SK-N-MC (cell line): ENCODE measurements at places on chromosomes 2 and 18.
A peak's percentile ranks its signal among the peaks of the same experiment; 100 is the strongest.

DNA sequence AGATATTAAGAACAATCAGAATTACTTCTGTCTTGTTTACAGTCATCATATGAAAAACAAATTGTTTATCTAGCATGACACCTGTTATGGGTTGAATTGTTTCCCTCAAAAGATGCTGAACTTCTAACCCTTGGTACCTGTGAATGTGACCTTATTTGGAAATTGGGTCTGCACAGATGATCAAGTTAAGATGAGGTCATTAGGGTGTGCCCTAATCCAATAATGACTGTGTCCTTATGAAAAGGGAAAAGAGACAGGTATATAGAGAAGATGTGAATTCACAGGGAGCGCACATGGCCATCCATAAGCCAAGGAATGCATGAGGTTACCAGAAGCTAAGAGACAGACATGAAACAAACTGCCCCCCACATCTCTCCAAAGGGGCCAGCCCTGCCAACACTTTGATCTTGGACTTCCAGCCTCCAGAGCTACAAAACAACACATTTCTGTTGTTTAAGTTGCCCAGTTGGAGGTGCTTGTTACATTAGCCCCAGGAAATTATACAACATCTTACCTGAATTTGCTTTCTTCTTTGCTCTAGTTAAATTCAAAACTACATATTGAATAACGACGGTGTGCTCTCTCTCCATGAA is 2.3 kb upstream of the HPCAL1 start:
- no peak for DNase-seq

GRCh38 chr2:38668092-38668491 is 2.2 kb downstream of the GALM start:
- DNase-seq = no peak

DNA sequence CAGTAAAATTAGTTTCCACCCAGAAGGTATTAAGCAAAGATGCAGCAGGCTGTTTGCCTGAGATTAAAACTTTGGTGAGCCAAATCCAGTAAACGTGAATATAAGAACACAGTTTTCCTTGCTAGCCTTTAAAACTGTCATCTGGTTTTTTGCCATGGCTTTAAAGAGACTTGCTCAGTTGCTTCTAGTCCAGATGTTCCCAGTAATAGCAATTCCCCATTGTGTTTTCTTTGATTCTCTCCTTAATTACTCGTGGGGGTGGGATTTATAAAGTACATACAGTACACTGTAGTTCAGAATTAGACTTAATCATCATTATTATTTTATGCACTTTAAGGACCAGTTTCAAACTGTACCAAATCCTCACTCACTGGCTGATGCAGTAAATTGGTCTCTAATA is 303.5 kb upstream of the ZNF804A start:
- no peak for DNase-seq

DNA sequence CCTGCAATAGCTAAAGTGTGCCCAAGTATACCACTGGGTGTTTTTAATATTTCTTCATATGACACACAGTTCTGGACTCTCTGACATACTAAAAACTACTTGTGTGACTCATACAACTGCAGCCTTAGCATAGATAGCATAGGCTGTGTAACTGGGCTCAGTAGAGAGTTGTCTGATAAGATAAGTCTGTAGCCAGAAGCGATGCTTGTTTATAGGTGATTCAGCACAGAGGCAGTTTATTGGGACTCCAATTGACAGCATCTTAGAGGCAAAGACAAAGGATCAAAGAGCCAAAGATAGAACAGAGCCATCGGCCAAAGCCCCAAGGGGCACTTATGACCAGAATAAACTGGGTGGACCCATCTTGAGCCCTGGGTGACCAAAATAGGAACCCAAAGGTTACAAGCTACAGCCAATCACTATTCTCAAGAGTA is 42.3 kb downstream of the AAK1 start:
- DNase-seq = no peak

DNA sequence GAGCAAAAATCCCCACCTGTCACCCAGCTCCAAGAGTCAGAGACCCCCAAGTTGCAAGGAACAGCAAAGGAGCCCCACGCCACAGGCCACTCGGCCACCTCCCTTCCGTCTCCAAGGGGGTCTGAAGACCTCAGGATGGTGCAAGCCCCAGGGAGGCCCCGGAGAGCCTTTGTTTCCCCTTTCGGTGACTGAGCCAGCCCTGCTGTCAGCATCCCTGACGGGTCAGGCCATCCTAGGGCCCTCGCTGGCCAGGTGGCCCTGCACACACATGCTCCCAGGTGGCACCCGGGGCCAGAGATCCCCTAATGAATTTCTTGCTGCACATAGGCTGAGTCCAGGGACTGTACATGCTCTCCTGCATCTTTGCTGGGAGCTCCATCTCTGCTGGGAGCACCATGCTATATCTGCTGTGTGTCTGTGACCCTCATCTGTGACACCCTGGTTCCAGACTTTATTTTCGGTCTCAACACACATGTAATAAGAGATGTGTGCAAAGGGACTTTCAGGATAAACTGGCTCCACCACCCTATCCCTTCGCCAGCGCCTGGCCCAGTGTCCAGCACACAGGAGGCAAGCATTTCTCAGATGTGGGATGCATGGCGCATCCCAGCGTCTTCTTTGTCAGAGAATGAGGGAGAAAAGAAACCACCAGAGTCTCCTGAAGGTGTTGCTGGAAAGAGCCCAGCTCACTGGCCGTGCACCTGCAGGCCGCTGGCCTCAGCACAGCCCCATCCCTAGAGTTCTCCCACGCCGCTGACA is 27.4 kb downstream of the ADI1 start:
- DNase-seq = no peak

DNA sequence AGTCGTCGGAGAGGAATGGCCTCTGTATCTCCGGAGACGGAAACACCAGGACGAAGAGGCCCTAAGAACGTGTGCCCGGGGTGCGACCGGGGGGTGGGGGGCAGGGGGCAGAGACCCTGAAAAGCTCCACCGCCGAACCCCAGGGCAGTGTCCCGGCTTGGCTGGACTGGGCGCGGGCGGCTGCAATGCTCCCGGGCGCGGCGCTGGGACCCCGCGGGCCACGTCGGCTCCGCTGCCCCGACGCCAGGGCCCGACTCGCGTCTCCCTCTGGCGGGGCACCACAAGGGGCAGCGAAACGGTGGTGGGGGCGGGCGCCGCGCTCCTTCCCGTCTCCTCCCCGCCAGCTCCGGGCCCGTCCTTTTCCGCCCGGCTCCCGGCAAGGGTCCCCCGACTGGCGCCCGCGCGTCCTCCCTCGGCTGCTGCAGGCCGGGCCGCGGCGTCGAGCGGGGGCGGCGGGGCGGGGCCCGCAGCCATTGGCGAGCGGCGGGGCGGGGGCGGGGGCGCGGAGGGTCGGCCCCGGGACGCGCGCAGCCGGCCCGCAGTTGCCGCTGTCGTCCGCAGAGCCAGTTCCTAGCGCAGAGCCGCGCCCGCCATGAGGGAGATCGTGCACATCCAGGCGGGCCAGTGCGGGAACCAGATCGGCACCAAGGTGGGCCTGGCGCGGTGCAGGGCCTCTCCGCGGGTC is at the start of gene TUBB6:
TSS of gene TUBB6 (plus strand) at position 541 of the 685 bp plus-strand sequence. CDS start at position 593, 52 bp downstream.
- DNase-seq = no peak

DNA sequence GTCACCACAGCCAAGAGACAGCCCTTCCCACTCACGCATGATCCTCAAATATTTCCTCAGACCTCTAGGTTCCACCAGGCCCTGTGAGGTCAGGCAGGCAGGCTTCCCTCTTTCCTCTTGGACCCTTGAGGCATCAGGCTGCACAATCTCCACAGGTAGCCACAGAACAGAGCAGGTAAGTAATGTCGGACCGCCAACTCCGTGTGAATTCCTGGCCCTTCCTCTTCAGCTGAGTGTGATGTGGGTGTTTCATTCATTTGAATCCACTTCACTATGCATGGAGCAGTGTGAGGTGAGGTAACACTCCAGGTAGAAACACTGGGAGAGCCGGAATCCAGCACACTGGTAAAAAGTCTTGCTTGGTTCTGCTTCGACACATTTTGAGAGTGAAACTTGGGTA is 44.0 kb downstream of the MRPL35 start:
- no peak for DNase-seq

GRCh38 chr2:8365331-8365910 is 316.4 kb upstream of the ID2 start:
- no peak for DNase-seq

- DNase-seq = no peak
Observed at GRCh38 chr18:52340406-52341102, 557 bp downstream of the DCC start.

DNA sequence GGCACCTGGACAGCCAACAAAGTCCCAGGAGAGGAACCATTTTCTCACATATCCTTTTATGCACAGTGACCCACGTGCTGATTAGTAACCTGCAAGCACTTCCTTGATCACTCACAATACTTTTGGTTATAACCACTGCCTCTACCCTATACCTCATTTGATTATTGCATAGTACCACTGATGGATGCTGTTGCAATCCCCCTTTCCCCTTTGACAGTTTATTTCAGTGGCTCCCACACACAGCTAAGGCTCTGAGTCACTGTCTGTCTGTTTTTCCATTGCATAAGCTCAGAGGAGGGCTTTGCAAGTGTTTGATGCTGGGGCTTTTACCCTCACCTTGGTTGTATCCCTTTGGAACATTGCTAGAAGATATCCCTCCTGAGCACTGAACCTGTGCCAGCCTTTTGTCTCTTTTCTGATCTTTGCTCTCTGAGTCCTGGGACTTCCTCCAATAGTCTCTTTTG is 101.7 kb upstream of the RBBP8 start:
- no peak for DNase-seq

DNA sequence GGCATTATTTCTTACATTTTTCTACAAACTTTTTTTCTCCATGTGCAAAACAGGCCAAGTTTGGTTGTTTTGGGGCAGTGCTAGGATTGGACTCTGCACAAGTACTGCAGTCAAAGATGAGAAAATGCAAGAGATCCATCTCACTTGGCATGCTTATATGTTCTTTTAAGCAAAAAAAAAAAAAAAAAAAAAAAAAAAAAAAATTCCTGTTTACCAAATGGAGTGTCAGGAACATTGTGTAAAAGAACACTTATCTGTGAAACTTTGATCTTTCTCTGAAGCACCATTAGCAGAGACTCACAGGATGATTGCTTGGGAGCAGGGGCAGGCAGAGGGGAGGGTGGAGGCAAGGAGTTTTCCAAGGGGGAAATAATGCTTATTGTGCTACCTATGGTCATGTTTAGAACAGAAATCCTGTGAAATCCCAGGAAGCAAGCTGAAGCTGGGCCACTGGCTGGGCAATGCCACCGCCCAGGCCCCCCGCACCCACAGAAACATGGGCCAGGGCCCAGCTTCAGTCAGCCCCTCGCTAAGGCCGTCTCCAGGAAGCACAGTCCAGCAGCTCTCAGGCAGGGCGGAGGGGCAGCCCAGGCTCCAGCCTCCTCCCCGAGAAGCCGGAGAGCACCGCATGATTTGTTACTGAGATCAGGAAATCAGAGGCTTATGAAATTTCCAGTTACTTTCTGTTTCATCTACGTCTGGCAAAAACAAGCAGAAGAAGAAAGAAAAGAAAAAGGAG is 229.4 kb downstream of the ZNF516 start:
- DNase-seq = no peak

DNA sequence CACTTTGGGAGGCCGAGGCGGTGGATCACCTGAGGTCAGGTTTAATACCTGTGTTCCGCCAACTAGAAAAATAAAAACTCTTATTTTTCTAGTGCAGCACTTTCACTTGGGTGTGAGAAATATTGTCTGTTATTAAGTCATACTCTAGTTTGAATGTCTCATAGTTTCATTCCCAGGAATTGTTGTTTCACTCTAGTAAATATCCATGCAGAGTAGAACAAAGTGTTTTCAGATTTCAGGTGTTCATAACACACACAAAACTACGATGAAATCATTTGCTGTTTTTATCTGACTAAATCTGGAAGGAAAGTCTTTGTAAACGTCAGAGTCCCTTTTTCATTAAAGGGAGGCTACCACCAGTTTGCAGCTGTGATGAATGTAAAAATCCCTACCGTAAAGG is 4.0 kb downstream of the FAM117B start:
- no peak for DNase-seq

DNA sequence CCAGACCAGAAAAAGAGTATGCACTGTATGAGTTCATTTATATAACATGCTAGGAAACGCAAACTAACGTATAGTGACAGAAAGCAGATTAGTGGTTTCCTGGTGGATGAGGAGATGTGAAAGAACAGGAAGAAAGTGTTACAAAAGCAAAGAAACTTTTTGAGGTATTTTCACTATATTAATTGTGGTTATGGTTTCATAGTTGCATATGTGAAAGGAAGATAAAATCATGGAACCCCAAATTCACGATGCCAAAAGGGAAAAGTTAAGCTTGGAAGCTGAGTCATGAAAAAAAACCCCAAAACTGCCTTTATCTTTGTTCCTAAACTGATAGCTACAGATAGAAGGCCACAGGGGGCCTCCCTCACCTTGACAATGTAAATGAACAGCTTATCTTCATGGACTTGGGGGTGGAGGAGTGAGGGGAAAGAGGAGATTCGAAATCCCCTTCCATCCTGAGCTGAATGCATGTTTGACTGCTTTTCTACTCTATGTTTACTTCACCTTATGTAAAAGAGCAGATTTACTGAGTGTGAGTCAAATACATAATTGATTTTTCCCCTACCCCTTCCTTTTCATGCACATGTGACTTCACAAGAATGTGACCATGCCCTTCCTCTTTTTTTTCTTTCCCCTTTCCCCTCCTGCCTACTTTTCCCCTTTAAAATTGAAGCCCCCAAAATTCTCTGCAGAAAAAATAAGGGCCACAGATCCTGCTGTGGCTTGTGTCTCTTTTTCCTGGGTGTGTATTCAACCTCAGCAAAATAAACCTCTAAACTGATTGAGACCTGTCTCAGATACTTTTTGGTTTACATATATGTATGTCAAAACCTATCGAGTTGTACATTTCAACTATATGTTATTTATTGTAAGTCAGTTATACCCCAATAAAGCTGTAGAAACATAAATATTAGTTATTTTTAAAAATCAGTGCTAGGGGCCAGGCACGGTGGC is 100.1 kb upstream of the TLK1 start:
- DNase-seq = peak; percentile 51
